ENCODE measurements at places on chromosomes 1 and 21.

- no peak for DNase-seq
Measured at GRCh38 chr21:31162827-31163226, 124.6 kb upstream of the KRTAP19-8 start.

DNA sequence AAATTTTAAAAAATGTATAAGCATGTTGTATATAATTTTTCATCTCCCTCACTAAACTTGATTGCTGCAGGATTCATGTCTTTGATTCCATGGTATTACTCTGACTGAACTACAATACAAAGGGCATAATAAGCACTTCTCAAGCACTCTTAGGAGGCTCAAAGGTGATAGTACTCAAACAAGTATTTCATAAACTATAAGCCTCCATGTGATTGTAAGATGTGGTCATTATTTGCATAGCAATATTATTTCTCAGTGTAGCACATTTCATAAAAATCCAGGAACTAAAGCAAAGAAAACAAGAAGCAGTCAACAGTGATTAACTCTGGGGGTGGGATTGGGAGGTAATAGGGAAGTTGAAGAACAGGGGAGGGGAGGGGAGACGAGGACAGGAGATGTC, 106.2 kb upstream of the DPT start:
- DNase-seq = no peak

- no peak for DNase-seq
Measured at GRCh38 chr1:102191723-102192122, 195.0 kb upstream of the OLFM3 start.

DNA sequence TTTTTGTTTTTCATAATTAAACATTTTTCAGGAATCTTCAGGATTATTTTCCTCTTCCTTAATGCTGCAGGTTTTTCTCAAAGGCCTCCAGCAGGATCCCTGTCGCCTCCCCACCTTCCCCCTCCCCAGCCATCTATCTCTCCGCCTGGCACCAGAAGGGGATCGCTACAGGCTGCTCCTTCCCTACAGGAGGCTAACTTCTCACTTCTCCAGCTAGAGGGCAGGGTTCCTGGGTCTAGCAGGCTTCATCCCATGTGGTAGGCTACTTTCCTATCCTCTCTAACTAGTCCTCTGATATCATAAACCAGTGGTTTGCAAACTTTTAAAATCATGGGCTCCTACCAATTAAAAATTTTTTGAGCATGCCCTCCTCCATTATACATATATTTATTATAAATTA, 104.1 kb downstream of the KCNN3 start:
- DNase-seq = no peak

GRCh38 chr1:151197863-151198253, 494 bp upstream of the PIP5K1A start:
- DNase-seq = no peak

GRCh38 chr1:7253118-7253480, 467.8 kb downstream of the CAMTA1 start:
- DNase-seq = no peak

DNA sequence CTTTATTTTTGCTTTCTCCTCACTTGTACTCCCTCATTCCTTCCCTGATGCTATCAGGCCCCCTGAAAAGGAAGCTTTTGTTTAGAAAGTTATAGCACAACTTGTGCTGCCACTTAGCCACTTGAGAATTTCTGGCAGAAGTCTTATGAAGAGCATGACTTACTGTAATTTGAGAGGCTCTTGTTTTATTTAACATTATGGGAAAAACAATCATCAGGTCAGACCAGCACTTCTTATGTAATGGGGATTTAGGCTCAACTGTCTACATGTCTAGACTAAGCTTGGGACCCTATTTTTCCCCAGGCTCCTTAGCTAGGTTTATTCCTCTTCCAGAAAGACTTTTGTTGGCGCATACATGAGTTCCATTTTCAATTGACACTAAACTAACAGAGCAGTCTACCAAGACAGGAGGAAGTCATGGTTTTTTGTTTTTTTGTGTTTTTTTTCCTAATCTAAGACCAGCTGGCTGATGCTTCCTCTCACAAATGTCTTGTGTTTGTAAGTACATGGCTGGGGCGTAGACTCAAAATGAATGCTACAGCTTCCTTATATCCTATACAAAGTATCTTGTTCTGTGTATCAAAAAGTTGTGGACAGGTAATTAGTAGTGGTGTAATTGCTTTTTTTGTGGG, 31.5 kb downstream of the TNFSF4 start:
- no peak for DNase-seq

- DNase-seq = no peak
Measured at GRCh38 chr21:15831497-15831896, 101.7 kb downstream of the USP25 start.

GRCh38 chr1:14580986-14581385, 17.5 kb upstream of the KAZN start:
- DNase-seq = no peak

- DNase-seq = no peak
Measured at GRCh38 chr1:169698976-169699375, 12.4 kb downstream of the SELL start.

DNA sequence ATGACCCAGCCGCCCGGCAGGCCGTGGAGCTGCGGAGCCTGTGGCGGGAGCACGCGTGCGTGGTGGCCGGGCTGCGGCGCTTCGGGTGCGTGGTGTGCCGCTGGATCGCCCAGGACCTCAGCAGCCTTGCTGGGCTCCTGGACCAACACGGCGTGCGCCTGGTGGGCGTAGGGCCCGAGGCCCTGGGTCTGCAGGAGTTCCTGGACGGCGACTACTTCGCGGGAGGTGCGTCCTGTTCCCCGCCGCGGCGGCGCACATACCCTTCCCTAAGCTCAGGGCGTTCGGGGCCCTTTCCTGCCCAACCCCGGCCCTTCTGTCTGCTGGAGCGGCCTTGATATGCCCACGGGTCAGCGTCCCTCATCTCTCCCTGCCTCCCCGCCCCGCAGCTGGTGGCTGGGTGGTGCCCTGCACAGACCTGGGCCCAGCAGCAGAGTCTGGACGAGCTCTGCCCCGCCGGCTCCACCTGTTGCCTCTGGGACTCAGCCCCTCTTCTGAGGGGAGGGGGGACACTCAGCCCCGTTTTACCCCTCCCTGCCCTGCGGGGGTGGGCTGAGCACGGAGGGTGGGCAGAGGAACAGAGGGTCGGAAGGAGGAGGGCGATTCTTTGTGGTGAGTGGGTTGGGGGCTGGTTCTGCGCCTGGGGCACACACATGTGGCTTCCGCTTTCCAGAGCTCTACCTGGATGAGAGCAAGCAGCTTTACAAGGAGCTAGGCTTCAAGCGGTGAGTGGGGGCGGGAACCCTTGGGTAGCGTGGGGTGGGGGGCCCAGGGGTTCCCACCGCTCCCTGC, 688 bp downstream of the PRXL2B start:
- no peak for DNase-seq

- no peak for DNase-seq
Measured at GRCh38 chr1:23556635-23557470, 2.4 kb downstream of the ID3 start.

DNA sequence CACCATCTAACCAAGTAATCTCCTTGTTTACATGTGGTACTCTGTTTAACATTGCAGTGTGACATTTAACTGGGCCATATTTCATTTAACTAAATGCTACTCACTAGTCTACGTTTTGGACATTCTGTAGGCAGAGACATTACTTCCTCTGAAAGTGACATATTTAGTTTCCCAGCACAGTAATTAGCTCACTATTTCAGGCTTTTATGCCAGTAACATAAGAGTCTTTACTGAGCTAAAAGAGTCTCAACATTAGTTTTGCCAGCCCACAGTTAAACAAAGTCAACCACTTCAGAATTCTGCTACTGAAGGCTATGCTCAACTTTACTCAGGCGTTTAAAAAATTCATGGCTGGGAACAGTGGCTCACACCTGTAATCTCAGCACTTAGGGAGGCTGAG, 2.6 kb upstream of the TNFRSF9 start:
- DNase-seq = no peak

DNA sequence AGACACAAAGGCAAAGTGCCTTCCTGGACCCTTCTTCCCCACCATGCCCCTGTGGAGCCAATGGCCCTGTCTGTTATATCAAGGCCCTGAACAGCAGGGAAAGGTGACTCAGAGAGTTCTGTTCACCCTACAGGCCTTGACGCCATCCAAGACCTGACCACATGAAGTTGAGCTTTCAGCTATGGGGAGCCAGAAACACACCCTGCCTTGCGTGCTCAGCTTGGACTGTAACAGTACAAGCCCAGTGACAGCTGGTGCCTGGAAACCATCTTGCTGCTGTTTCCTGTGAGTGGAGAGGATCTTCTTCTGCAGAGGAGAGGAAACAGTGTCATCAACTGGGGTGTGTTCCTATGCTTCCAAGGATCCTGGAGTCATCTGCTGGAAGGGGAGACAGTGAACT, 165.0 kb upstream of the IRF2BP2 start:
- DNase-seq = no peak

GRCh38 chr1:38905985-38906384, 24.6 kb upstream of the GJA9 start:
- no peak for DNase-seq

- peak; percentile 65 for DNase-seq
Measured at GRCh38 chr1:51990478-51990965, at the start of gene RAB3B. Gene RAB3B (minus strand): TSS chr1:51990700. CDS start chr1:51977117, 13,583 bp downstream.

DNA sequence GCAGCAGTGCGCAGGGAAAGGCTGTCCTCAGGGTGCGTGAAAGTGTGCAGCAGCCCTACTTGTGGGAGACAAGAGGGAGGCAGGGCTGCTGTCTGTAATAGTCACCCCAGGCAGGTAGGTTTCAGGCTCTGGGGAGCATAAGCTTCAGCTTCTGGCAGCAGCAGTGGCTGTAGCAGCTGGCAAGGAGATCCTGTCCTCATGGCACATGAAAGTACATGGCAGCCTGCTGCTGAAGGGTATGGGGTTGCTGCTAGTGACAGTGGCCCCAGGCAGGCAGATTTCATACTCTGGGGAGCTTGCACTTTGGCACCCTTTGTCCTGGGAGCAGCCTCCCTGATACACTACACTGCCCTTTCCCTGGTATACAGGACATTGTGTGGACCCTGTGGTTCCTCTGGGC, 26.3 kb downstream of the KIAA0319L start:
- DNase-seq = no peak

- no peak for DNase-seq
Measured at GRCh38 chr21:35172231-35172630, 123.1 kb upstream of the RUNX1 start.

DNA sequence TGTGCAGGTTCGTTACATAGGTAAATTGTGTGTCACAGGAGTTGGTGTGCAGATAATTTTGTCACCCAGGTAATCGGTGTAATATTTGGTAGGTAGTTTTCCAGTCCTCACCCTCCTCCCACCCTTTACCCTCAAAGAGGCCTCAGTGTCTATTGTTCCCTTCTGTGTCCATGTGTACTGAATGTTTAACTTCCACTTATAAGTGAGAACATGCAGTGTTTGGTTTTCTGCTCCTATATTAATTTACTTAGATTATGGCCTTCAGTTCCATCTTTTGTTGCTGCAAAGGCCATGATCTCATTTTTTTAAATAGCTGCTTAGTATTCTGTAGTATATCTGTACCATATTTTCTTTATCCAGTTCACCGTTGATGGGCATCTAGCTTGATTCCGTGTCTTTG, 87.3 kb downstream of the RPS6KC1 start:
- DNase-seq = no peak

DNA sequence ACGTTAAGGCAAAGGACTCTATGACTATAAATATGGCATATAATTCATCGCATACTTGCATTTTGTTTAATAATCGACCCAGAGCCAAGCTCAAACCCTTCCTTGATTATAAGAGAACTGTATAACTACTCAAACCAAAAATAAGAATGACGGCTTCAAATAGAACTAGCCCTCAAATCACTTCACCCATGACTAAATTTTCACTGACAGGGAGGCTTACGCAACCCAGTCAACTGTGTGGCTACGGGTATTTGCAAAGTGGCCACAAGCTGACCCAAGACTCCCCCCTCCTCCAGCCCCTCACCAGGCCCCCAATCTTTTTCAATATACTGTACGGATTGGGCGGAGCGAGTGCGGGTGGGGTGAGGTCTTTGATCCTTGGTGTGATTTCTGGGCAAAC, 268.3 kb downstream of the ASTN1 start:
- DNase-seq = no peak

GRCh38 chr1:7581754-7582459, 189.2 kb upstream of the VAMP3 start:
- DNase-seq = no peak

DNA sequence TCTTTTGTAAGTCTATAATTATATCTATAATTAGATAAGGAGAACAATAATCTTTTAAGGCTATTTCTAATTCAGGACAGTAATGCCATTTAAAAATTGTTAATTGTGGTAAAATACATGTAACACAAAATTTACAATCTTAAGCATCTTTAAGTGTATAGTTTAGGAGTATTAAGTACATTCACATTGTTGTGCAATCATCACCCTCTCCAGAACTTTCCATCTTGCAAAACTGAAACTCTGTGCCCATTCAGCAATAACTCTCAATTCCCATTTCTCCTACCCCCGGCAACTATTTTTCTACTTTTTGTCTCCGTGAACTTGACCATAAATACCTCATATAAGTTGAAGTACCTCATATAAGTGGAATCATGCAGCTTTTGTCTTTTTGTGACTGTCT, 93.9 kb upstream of the KCNA3 start:
- no peak for DNase-seq

DNA sequence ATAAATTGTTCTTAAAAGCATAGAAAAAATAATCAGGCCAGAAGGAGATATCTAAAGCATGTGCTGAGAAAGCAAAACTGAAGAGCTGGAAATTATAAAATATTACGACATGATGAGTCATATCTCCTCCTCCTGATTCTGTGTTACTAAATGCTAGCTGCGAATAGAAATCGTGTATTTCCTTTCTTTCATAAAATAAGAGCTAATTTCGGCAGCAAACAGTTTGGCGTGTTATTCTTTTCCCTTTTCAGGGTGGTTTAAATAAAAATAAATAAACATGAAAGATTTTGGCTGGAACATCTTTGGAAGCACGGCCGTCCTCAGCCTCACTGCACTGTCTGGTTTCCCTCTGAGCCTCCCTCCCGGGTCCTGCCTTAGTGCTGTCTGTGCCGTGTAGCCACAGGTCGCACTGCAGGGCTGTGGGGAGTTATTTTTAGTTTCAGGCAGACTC, 56.0 kb downstream of the ADARB1 start:
- no peak for DNase-seq

- DNase-seq = no peak
Measured at GRCh38 chr1:207268337-207268736, 53.1 kb upstream of the CD55 start.

DNA sequence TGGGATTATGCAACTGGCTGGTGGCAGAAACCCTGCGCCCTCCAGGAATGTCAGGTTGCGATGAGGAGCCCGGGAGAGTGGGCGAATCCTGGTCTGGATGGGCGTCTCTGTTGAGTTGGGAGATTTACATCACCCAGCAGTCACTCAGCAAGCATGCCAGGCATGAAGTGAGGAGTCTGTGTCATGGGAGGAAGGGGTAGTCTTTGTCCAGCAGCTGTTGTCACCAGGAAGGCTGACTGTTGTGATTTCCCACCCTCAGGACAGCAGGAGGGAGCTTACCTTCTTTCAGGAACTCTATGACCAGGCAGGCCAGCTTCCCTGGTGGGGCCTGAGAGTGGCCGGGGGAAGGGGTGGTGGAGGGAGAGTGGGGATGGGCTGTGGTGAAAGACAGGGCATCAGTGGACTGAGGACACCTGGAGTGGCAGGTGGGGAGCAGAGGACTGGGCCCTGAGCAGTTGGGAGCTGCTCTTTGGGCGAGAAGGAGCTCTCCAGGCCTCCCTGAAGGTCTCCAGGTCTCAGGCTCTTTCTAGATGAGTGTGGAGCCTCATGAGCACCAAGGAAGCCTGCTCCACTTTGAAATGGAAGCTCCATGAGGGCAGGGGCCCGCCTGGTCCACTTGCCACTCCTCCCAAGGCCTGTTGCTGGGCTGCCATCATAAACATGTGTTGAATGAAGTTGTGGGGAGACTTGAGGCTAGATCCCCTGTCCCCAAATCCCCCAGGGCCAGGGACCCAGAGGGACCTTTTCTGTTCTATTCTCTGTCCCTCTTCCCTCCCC, 21.3 kb upstream of the PKP1 start:
- DNase-seq = no peak

All from stimulated activated CD8-positive, alpha-beta memory T cell treated with anti-CD3 and anti-CD28 coated beads, Interleukin-15, amount 100 ng/mL, for 1 hour (primary cell).